Right lobe of liver (tissue), 6 donors: ENCODE measurements at places on chromosomes 2 and 18.

- DNase-seq = peak; percentile 57
Observed at GRCh38 chr2:25851740-25852503, 26.4 kb downstream of the ASXL2 start.

DNA sequence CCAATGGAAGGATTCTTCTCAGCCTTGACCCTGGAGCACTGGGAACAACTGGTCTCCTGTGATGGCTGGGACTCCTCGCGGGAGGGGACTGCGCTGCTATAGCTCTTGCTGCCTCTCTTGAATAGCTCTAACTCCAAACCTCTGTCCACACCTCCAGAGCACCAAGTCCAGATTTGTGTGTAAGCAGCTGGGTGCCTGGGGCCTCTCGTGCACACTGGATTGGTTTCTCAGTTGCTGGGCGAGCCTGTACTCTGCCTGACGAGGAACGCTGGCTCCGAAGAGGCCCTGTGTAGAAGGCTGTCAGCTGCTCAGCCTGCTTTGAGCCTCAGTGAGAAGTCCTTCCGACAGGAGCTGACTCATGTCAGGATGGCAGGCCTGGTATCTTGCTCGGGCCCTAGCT, 28.8 kb downstream of the LIPG start:
- DNase-seq = no peak

DNA sequence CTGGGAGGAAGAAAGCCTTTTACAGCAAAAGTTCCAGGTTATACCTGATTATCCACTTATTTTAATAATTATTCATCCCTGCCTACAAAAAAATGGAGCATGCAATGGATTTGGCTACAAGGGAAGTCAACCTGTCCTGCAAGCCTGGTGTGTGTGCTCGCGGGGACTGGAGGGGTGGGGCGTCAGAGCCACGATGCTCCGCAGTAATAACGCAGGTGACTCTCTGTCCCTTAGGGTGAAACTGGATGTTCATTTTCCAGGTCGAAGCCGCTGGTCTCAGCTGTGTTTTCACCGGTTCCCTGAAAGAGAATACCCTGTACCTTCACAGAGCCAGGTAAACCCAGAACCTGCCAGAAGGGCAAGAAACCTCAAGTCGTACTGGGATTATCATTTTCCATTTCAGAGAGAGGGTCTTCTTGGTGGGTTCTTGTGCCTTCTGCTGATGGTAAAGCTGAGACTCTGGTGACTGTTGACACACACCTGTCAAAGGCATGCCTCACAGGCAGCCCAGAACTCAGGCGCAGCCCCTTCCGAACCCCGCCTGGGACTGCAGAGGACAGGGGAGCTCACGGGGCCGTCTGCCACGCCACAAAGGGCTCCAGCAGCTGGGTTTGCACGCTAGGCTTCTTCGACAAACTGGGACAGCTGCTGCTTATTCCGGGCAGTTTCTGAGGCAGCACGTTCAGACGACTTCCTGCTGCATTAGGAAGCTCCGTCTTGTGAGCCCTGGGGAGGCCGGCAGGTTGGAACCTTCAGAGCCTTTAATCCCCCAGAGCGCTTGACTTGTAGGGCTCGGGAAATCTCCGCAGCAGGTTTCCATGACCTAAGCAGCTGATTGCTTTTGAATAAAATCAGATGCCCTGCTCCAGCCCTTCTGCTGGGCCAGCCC, 58.6 kb downstream of the KCNG2 start:
- peak; percentile 27 for DNase-seq

DNA sequence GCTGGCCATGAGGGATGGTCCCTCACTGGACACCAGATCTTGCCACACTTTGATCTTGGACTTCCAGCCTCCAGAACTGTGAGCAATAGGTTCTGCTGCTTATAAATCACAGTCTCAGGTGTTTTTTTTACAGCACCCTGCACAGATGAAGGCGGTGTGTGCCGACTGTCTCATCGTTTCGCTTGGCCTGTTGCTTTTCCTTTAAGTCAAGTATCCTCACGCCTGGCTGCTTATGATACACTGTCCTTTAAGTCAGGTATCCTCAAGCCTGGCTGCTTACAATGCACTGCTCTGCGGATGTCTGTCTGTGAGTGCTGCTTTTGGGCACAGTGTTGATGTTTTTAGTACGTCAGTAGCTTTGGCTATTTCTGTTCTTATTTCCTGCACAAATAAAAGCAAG, 40.3 kb downstream of the SALL3 start:
- DNase-seq = no peak

DNA sequence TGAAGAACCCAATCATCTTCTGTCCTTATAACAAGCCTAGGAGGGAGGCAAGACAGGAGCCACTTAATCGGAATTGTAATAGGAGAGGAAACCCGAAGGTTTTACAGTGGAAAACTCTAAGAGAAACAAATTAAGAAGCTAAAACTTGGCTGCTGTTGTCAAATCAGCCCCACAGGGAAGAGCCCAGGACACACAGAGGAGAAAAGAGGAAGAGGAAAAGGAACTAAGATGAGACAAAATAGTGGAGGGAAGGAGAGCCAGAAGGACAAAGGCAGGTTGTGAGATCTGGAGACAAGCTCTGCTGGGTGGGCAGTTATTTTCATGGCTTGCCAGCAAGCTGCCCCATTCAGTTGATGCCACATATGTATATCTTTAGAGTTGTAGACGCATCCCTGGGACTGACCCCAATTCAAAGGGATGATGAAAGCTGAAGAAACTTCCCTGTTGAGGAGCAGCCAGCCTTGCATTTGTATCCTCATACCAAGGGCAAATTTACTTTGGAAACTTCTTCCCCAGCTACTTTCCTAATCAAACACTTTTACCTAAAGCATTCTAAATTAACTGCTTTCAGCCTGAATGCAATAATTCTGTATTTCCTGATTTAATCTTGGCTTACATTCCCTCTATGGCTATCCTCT, 499.8 kb upstream of the MEIS1 start:
- DNase-seq = no peak

- DNase-seq = no peak
Observed at GRCh38 chr2:37790019-37790418, 118.6 kb upstream of the CDC42EP3 start.

DNA sequence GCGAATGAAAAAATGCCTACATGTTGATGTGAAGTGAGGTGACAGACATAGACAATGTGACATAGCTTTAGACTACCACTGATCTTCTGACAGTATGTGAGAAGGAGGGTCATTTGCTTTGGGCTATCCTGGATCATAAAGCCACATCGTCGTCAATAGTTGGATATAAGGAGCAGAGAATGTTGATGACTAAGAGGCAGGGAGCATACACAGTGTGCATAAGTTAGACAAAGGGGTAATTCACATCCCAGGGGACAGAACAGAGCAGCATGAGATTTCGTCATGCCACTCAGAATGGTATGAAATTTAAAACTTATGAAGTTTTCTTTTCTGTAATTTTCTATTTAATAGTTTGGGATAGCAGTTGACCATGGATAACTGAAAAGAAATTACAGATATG, 403.2 kb downstream of the DSC3 start:
- no peak for DNase-seq

GRCh38 chr2:20552847-20553246, 98.1 kb downstream of the HS1BP3 start:
- no peak for DNase-seq

DNA sequence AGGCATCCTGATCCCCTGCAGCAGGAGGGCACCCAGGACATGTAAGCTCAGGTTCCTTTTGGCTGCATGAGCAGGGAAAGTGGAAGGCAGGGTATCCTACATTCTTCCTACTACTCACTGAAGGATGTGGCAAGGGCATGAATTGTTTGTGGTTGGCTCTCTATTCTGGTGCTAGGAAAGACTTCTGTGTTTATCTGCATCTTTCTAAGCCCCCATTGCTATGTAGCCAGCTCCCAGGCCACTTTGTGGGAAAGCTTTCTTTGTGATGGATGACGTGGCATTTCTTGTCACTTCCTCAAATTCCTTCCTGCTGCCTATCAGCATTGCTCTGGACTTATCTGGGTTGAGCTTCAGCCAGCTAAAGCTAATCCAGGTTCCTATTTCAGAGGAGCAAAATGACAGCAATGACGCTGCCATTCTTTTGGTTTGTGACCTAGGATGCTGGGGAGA, 46.2 kb downstream of the MEIS1 start:
- no peak for DNase-seq

DNA sequence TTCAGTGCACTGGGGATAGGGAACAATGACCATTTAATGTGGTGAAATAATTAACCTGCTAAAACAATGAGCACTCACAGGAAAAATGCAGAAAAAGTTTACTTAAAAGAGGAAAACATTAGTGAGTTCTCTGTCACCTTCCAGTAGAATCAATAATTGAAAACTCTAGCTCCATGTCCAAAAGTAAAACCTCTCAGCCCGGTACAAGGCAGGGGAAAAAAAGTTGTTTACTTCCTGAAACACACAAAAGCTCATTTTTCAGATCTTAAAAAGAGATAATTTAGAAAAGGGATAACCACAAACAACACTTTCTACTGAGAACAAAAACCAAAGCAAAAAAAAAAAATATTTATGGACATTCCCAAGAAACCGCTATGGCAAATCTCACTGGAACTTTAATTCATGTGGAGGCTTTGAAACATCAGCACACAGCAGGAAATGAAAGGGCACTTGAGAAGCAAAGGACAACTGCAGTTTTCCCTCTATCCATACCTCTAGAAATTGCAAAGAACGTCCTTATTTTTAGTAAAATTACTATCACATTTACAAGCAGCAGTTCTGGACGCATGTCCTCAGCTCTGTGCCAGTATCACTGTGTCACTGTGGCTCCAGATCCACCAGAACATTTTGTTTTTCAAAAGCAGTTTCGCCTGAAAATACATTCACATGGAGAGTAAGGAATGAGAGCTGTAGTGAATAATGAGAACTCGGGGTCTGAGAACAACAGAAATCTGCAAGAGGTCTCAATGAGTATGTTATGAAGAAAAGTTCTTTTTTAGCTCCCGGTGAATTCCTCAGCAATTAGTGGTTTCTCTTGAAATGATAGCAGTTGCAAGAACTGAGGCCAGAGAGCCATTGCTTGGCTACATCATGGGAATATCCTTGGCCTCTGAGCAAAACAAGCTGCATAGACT, 44.7 kb upstream of the DNAH7 start:
- DNase-seq = no peak
